Effector CD4-positive, alpha-beta T cell (primary cell): ENCODE measurements at places on chromosomes 4 and X.

DNA sequence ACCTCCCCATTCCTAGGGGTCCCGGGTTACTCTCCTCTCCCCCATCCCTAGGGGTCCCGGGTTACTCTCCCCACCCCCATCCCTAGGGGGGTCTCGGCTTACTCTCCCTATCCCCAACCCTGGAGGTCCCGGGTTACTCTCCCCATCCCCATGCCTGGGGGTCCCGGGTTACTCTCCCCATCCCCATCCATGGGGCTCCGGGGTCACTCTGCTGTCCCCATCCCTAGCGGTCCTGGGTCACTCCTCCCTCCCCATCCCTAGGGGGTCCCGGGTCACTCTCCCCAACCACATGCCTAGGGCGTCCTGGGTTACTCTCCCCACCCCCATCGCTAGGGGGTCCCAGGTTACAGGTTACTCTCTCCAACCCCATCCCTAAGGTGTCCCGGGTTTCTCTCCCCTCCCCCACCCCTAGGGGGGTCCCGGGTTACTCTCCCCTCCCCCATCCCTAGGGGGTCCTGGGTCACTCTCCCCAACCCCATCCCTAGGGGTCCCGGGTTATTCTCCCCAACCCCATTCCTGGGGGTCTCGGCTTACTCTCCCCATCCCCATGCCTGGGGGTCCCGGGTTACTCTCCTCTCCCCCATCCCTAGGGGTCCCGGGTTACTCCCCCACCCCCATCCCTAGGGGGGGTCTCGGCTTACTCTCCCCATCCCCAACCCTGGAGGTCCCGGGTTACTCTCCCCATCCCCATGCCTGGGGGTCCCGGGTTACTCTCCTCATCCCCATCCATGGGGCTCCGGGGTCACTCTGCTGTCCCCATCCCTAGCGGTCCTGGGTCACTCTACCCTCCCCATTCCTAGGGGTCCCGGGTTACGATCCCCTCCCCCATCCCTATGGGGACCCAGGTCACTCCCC lies 821 bp downstream of the ASMTL start:
- DNase-seq: no peak

DNA sequence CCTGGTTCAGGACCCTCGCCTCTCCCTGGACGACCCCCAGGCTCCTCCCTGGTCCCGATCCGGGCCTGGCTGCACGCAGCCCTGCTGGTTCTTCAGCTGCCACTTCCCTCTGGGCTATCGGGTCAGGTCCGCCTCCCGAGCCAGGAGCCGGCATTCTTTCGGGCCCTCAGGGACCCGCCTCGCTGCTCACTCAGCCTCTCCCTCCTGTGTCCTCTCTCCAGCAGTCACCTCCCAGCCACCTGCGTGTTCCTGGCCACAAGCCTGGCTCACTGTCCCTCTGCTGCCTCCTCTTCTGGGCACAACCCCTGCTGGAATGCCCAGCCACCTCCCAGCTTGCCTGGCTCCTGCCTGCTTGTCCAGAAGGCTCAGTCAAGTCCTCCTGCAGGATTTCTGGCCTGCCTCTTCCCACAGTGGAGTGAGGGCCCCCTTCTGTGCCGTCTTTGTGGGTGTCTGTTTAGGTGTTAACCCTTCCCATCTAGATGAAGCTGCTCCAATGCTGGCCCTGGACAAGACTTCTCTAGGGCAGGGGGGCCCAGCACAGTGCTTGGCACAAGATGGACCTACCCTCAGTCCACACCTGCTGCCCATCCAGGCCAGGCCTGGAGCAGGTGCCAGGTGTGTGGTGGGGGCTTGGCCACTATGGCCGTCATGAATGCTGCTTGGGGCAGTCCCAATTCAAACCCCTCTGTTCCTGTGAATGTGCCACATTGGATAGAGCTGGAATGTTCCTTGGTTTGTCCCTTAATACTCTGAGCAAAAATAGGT lies 2.2 kb downstream of the WFS1 start:
- DNase-seq: no peak

GRCh38 chr4:84342161-84342560 lies 156.9 kb downstream of the NKX6-1 start:
- no peak for DNase-seq

GRCh38 chr4:146510942-146511341 lies 10.8 kb downstream of the SLC10A7 start:
- DNase-seq: no peak

DNA sequence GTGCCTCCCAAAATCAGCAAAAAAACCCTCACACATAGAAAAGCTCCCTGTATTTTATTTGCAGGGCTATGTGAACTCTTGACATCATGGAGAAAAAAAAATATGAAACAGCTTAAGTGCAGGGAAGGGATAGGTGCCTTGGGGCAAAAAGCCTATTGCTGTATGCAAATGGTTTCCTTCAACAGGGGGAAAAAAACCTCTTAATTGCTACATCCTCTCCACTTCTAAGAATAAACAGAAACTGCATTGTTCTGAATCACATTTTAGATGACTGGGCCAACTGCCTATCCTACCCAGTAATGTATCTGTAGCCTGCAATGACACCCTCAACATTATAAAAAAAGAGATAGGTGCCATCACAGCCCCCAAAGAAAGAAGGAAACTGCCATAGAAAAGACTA lies 229.4 kb upstream of the GALNTL6 start:
- no peak for DNase-seq

DNA sequence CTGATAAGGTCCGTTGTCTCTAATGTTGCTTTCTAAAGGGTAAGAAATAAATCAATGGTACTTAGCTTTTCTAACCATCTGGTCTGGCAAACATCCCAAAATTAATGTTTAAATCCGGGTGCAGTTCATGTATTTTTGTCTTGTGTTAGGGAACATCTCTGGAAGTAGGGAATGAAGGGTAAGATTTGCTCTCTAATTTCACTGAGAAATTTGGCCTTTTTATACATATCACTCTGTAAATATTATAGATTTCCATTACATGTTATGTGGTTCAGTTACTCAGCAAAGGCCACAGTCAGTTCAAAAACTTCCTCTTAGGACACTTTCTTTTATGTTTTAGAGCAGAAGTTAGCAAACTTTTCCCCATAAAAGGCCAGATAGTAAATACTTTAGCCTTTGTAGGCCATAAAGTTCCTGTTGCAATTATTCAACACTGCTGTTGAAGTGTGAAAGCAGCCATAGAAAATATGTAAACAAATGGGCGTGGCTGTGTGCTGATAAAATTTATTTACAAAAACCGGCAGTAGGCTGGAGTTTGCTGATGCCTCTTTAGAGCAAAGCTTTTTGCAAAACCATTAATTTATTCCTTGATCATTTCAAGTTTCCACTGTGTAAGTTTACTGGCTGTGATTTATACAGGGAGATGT lies 218.1 kb downstream of the ANTXR2 start:
- DNase-seq: no peak

DNA sequence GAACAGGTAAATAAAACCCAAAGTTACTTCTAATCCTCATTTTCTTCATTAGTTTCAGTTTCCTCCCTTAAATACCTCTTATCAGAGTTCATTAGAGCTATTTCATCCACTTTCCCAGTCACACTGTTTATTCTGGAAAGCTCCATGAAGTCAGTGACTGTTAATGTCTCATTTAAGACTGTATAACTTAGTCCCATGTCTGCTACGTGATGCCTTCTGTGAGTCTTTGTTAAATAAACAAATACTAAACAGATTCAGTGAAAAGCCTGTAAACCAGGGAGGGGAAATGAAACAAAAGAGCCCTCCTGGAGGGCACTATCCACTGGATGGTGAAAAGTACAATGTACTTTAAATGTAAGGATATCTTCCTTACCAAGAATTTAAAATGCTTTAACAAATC lies 24.7 kb downstream of the ACE2 start:
- no peak for DNase-seq

DNA sequence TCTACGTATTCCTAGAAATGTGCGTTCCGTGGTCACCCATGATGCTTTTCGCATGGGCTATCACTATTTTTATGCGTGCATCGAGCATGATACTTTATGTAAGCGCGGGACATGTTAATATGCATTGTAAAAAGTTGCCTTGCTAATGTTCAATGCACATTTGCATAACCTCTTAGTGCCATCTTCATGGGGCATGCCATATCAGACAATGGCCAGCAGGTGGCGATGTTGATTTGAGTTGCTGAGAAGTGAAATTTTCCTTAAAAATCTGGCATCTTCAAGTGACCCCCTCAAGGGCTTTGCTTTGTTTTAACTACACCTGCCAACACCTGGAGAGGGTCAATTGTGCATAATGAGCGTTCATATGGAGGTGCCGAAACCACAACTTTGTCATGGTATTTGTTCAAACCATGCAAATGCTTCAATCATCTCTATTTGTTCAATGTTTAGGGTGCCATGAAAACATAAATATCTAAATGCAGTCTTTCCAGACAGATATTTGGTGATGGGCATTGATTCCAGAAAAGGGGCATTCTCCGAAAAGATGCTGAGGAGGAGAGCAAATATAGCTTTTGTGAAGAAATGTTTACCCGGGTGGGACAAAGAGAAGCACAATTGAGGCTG lies 833.9 kb upstream of the PRKX start:
- DNase-seq: peak; percentile 15

DNA sequence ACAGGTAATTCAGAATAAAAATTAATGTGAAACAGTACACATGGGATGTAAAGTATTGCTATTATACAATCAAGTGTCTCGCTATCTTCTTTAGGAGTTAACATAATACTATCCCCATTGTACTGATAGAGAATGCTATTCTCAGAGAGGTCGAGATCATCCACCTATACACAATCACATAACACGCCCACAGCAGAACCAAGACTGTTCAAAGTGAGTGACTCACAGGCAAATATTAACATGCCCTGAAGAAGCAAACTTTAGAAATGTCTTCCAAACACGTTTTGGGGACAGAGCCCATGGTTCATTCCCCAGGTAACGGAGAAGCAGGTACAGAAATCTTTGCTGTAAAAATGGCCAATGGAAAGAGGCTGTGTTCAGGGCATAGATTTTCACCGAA lies 50.1 kb upstream of the PHKA2 start:
- DNase-seq: no peak

DNA sequence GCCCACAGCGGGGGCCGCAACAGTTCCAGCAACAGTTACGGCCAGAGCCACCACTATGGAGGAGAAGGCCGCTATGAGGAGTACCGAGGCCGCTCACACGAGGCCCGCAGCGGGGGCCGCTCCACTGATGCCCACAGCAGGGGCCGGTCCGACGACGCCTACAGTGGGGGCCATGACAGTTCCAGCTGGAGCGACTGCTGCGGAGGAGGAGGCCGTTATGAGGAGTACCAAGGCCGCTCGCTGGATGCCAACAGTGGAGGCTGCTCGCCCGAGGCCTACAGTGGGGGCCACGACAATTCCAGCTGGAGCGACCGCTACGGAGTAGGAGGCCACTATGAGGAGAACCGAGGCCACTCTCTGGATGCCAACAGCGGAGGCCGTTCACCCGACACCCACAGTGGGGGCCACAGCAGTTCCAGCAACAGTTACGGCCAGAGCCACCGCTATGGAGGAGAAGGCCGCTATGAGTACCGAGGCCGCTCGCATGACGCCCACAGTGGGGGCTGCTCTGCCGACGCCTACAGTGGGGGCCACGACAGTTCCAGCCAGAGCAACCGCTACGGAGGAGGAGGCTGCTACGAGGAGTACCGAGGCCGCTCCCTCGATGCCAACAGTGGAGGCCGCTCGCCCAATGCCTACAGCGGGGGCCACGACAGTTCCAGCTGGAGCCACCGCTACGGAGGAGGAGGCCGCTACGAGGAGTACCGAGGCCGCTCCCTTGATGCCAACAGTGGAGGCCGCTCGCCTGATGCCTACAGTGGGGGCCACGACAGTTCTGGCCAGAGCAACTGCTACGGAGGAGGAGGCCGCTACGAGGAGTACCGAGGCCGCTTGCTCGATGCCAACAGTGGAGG lies 1.7 kb downstream of the RBMXL3 start:
- DNase-seq: no peak

DNA sequence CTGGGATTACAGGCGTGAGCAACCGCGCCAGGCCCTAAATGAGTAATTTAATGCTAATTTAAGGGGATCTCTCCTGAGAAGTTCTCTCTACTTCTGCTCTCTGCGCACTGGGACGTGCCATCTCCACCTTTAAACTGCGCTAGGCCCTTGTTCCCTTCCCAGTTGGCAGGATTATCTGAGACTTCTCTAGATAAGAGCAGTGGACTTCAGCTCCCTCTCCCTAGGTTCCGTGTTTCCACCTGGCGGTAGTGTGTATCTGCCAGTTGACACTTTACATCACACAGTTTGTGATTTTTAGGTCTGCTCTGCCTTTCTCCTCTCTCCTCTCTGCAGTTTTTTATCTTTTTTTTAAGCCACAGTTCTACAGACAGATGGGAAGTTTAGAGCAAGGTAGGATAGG lies 40.2 kb downstream of the ARHGAP10 start:
- DNase-seq: no peak

GRCh38 chr4:90792696-90793095 lies 665.5 kb downstream of the CCSER1 start:
- no peak for DNase-seq

- no peak for DNase-seq
These were observed 85.6 kb upstream of the CPEB2 start for GRCh38 chr4:14916554-14917297.

GRCh38 chr4:140344621-140345020 lies 28.8 kb upstream of the SCOC start:
- DNase-seq: no peak

- DNase-seq: no peak
These were observed 3.2 kb upstream of the PLP1 start for GRCh38 chrX:103773445-103773844.

GRCh38 chrX:35380808-35381700 lies 417.1 kb upstream of the MAGEB16 start:
- DNase-seq: no peak

DNA sequence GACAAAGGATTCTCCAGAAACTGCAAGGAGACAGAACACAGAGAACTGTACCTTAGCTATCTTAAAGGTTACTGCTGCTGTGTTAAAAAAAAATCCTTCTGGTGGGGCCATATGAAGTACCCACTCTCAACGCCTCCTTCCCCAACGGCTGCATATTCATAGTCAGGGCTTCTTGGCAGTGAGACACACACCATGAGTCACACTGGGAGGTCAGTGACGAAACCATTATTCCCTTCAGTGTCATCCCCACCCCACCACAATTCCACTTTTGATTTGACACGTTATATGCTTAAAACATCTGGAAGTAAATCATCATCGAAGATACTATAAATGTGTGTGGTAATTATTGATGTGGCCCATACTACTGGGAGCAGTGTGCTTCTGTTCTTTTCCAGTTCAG lies 271.5 kb downstream of the LDB2 start:
- DNase-seq: no peak

GRCh38 chr4:174209341-174209740 lies 74.1 kb downstream of the FBXO8 start:
- DNase-seq: no peak
